ENCODE measurements at places on chromosomes 3 and 15.
A peak's percentile ranks its signal among the peaks of the same experiment; 100 is the strongest.

- DNase-seq: no peak
Measured at GRCh38 chr3:159169828-159170227, 368.0 kb downstream of the MFSD1 start.

DNA sequence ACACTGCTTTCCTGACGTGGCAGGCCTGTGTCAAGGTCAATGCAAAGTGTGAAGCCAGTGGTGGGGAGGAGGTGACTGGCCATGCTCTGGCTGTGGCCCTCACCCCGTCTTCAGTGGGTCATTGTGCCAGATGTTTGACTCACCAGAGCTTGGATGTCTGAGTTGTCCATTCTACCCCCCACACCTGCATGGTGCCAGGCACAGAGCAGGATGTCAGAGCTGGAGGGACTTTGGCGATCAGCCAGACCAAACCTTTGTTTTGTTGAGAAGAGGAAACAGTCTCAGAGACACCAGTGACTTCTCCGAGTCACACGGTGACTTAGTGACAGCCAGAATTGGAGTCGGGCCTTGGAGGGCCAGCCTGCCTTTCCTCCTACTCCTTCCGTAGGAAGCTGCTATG is 49.5 kb downstream of the SMAD6 start:
- DNase-seq: peak; percentile 71

GRCh38 chr3:124391774-124392173 is 338.5 kb upstream of the UMPS start:
- DNase-seq: no peak

DNA sequence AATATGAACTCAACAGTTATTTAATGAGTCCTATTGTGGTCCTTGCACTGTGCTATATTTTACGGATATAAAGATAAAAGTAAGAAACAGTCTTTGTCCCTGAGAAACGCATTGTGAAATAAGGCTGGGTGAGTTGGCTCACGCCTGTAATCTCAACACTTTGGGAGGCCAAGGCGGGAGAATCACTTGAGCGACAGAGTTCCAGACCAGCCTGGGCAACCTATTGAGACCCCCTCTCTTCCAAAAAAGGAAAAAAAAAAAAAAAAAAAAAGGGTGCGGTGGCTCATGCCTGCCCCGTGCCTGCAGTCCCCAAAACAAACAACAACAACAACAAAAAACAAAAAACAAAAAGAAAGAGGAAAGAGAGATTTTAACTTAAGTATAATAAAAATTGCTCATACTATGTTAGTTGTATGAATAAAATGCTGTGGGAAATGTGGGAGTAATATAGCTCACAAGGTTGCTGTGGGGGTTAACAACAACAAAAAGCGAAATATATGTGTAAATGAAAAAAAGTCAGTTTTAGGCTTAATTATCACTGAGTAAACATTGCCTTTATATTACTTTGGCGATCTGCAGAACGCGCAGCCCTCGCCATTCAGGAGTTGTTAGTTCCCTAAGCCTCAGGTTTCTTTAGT is 461 bp upstream of the FNDC3B start:
- no peak for DNase-seq

DNA sequence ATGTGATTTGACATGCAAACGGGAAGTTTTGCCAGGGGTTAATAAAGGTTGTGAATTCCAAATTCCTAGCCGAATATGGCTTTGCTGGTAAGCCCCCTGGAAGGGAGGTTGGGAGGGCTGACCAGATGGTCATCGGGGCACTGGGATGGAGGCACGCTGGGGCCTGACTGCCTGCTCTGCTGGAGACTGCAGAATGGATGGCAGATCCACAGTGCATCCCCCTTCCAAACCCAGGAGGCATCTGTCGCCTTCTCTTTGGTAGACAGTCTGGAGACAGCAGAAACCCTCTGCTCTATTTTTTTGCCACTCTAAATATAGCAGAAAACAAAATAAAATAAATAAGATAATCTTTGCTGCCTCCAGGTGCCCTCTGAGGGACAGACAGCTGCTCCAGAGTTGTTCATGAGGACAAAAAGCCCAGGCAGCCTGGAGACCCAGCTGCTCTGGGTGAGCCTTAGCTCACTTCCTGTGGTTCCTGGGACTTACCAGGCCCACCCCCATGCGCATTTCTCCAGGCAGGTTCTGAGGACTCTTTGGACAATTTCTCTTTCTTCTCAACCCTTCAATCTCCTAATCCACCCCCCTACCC is 6.1 kb upstream of the SPTBN5 start:
- DNase-seq: no peak

DNA sequence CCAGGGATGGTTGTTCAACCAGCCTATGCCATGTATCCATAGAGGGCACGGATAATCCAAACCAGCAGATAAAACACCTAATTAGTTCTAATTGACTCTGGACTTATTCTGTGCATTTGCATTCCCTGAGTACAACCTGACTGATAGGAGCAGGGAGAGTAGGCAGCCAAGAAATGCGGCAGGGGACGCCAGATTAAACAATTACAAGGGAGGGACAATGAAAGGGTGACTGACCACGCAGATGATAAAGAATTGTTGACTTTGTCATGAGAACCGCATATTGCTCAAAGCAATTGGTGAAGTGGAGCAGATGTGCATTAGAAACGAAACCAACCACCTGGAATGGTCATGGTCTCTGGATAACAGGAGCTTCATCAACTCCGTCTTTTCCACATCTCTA is 369.1 kb upstream of the FRG2C start:
- no peak for DNase-seq

DNA sequence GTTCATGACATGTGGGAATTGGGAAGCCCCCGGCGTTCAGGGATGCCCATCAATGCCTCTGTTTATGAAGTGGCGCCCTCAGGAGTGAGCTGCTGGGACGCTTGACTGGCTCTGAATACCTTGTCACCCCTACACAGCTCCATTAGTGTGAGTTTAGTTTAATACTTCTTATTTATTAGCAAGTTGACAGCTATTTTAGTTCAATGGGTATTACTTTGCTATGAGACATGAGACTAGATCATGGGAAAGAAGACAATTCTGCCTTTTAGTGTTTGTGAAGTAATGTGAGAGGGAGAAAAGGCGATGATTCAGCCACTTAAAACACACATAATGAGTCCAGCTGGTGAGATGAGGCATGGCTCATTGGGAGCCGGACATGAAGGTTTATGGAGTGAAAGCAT is 678.5 kb downstream of the NR2F2 start:
- DNase-seq: no peak

- no peak for DNase-seq
Measured at GRCh38 chr3:47984075-47984728, 32.0 kb downstream of the MAP4 start.

DNA sequence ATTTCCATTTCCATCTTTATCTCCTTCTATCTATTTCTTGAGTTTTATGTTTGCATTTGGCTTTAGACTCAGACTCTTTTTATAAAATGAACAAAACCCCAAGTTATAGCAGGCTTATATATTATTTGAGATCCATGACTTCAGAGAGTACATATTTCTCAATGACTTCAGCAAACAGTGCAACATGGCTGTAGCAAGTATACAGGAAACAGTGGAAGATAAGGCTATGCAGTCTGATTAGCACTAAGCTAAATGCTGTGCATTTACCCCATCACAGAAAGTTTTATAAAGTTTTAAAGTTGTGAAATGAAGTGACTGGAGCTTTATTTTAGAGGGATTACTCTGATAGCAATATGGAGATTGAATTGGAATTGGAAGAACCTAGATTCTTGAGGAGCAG is 463.5 kb upstream of the TGFBR2 start:
- DNase-seq: no peak

GRCh38 chr15:41949401-41950126 is 22.8 kb downstream of the EHD4 start:
- DNase-seq: no peak

DNA sequence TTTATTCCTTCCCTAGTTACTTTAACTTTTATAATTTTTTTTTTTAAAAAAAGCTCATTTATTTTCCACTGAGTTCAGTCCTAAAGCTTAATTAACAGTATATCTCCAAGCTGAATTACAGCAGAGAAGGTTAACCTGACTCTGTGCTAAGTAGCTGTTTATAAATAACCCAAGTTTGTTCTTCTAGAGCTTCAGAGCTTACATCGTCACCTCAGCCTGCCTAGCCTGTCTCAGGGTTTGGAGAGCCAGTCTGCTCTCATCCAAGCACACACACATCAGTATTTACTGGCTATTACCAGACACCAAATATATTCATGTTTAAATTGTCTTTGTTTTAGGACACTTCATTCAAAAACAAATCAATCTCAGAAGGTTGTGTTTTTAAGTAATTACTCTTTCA is 154.9 kb downstream of the CDIN1 start:
- no peak for DNase-seq

DNA sequence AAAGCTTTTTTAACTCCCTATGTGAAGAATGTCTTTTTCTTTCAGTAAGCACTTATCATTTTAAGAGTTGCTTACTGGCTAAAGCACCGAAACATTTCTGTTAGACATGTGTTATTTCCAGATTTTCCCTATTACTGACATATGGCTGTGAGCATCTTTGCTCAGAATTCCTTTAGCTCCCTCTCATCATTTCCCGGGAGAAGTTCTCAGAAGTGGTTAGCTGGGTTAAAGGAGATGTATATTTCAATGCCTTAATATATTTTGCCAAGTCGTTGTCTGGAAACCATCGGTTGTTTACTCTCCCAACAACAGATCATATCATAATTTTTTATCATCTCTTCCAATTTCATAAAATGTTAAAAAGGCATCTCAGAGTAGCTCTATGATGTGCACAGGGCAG is 396.5 kb downstream of the OCA2 start:
- no peak for DNase-seq

DNA sequence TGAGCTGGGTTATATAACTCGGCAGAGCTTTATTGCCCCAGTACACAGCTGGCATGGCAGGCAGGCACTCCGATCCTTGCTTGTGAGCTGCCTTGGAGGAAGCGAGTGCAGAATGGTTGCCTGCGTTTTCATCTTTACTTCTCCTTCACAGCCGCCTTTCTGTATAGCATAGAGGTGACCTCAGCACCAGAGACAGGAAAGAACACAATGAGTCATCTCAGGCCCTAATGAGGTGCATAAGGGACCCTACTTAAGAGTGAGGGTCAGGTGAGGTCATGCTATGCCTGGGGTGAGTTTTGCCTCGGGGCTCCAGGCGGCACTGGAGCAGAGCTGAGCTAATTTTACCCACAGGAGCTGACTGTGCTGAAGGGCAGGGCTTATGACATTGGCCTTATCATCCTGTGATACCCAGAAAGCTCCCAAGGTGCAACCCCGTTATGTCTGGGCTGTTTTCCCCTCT is 43.5 kb downstream of the LPP start:
- DNase-seq: no peak

DNA sequence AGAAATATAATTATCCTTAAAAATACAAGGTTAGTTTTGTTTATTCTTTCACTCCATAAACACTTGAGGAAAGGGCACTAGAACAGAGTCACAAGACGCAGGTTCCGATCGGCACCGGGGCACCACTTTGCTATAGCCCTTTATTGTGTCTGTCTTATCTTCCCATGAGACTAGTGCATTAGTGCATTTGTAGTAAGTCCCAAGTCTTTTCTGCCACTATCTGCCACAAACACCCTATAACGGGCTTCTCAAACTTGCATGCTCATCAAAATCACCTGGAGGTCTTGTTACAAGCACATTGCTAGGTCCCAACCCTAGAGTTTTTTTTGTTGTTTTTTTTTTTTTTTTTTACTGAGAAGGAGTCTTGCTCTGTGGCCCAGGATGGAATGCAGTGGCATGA is 213.1 kb downstream of the FOXP1 start:
- DNase-seq: no peak

- DNase-seq: no peak
Measured at GRCh38 chr15:84741121-84741520, 7.3 kb upstream of the ZNF592 start.

DNA sequence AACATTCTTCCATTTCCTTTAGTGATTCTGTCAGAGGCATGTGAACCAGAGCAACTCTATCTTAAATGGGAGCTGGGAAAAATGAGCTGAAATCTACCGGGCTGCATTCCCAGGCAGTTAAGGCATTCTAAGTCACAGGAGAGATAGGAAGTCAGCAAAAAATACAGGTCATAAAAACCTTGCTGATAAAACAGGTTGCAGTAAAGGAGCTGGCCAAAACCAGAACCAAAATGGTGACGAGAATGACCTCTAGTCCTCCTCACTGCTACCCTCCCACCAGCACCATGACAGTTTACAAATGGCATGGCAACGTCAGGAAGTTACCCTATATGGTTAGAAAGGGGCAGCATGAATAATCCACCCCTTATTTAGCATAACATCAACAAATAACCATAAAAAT is 66.4 kb downstream of the B3GALNT1 start:
- DNase-seq: no peak

- no peak for DNase-seq
Measured at GRCh38 chr3:97575742-97576141, 188.8 kb upstream of the ARL6 start.

DNA sequence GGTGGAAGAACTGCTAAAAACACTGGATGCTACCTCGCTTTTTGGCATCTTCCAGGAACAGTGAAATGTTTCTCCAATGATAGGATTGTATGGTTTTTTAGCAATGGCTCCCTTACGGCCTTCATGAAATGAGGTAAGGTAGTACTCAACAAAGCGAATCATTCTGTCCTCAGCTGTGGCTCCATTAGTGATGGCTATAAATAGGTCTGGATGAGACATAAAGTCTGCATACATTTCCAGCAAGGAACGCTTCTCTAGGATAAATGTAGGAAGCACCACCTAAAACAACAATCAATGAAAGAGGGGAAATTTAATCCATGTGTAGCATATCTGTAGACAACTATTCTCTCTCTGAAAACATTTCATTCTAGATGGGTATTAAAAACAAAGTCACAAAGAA is 32.4 kb upstream of the SNX4 start:
- DNase-seq: no peak

DNA sequence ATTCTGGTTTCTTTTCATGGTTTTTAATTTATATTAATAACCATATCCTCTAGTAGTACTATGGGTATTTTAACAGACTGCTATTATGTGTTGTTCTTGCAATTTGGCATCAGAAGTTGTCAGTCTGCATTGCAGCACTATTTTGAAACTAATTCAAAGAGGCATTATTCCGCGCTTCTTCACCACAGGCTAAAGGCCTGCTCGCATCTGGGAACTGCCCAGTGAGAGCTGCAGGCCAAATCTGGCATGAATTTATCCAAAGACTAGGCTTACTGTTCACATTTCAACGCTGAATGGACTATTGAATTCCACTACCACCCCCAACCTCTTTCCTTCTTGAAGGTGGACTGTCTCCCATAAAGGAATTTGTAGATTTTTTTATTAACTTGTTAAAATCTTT is 310.4 kb upstream of the NR2F2 start:
- DNase-seq: no peak

DNA sequence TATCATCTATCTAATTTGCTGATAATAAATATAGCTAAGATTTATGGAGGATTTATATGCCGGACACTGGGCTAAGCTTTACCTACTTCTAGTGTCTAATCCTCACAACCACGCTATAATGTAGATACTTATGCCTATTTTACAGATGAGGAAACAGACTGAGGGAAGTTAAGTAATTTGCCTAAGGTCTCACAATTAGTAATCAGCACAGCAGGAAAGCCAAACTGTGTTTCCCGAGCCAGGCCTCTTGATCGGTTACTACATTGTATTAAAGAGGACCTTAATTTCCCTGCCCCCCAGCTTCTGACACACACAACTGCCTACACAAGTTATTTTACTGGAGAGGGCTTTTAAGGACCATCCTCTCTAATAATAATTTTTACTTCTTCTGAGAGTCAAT is 40.9 kb downstream of the ONECUT1 start:
- no peak for DNase-seq

Data from Jurkat, Clone E6-1 (cell line).